ENCODE measurements at places on chromosomes 13 and 19.

DNA sequence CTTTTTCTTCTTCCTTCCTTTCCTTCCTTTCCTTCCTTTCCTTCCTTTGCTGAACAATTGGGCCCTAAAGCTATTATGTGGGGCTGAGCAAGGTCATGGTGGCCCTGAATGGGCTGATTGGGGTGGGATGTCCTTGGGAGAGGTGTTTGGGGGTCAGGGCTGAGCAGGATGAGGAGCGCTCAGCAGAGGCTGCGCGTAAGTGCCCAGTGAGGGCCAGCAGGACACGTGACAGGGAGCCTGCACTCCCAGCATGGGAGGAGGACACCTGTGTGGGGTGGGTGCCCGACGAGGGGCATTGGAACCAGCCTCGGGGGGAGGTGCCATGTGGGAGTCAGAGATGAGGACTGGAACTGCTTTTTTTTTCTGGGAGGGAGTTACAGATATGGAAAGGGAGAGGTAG, 5.4 kb upstream of the LGALS7 start:
- DNase-seq = no peak

GRCh38 chr19:11339254-11340098, at the start of gene RAB3D:
Gene RAB3D (minus strand): TSS chr19:11339657. CDS start chr19:11337399, 2,258 bp downstream.
- DNase-seq = peak; percentile 57

GRCh38 chr13:109101550-109102144, 472.2 kb downstream of the MYO16 start:
- no peak for DNase-seq

- no peak for DNase-seq
Observed at GRCh38 chr13:81133066-81133465, 792.1 kb upstream of the SPRY2 start.

DNA sequence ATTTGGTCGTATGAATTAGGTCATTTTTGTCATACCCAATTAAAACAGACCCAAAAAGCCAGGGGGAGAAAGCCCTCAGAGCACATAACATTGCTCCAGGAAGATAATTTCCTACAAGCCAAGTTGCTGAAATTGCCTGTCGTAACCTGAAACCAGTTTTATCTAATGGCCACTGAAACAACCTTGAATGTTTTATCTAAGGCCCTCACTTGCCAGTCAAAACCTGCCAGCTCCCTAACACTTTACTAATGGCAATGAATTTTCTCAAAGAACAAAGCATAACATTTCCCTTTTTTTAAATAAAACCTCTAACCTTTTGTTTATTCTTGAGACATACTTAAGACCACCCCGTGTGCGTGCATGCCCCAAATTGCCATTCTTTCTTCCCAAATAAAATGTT, 496.2 kb upstream of the KLHL1 start:
- no peak for DNase-seq

Measured in pulmonary artery endothelial cell (primary cell).